ENCODE measurements at places on chromosomes 4 and X. TPM values are rescaled to one million over a fixed set of nuclear protein-coding genes. Genes with fewer than 3 reads are reported as not detected.

GRCh38 chr4:123409334-123409733, 12.7 kb downstream of the SPRY1 start:
- H3K4me3 ChIP-seq: no peak overlapping the region
- H3K36me3 ChIP-seq: no peaks in the 10 kb centered on the region
- H3K27me3 ChIP-seq: no peaks in the 10 kb centered on the region
- no peak for DNase-seq

DNA sequence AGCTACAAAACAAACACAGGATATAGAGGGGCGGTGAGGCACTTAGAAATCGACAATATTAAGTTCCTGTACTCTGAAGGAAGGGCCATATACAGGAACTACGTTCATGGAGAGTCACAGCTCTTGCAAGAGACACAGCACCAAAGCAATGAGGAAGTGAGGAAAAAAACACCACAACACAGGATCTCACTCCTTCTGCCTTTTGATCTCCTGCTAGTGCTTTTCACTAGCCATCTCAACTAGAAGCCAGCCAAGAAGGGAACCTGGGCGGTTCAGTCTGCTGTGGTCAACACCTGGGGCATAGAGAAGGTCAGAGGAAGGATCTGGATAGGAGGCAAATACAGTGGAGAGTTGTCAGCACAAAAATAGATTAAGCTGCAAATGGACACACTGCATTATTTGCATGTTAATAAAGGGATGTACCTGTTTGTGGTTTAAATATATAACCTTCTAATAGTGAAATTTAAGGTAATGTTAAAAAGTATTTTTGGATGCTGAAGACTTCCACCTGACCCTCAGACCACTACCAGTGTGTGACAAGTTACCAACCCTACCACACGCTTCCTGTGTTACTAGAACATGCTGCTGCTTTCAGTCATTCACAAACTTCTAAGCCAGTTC, 104.6 kb downstream of the DTHD1 start:
- H3K27ac ChIP-seq: no peak overlapping the region
- no peak overlapping the region for H3K4me3 ChIP-seq
- no peak for DNase-seq
- H3K36me3 ChIP-seq: no peaks in the 10 kb centered on the region

GRCh38 chrX:25010784-25011588, 4.8 kb downstream of the ARX start:
- H3K27me3 ChIP-seq: no peaks in the 10 kb centered on the region
- H3K36me3 ChIP-seq: no peaks in the 10 kb centered on the region
- DNase-seq: no peak
- H3K4me3 ChIP-seq: no peak overlapping the region
- no peak overlapping the region for H3K27ac ChIP-seq

Gene MAGEA12
- total RNA-seq: not detected

Gene KDR
- total RNA-seq: 19.4 TPM
